ENCODE measurements at places on chromosomes 3 and 15.
A peak's percentile ranks its signal among the peaks of the same experiment; 100 is the strongest.

DNA sequence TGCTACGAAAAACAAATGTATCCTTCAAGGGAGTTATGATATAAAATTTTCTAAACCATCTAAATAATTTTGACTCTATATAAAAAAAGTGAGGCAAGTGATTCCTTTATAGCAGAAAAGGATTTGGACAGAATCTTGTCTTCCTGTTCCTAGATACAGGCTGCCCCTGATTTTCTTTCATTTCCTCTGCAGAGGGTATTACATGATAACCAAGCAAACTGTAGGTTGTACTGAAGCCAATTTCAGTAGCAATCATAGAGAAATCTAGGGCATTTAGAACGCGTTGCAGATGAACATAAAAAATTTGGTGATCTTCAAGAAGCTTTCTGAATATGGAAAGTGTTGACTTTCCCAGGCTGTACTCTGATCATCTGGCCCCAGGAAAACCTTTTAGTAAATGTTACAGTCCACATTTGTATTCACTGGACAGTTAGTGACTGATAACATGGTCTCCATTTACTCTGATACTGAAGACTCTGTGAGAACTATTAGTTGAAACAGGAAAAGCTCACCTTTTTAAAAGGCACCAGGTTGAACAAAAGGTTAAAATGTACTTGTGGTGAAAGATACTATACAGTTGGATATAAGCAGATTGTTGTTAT is 9.1 kb upstream of the UTS2B start:
- no peak for DNase-seq

GRCh38 chr3:47895241-47895640 is 92.3 kb downstream of the DHX30 start:
- DNase-seq: no peak

DNA sequence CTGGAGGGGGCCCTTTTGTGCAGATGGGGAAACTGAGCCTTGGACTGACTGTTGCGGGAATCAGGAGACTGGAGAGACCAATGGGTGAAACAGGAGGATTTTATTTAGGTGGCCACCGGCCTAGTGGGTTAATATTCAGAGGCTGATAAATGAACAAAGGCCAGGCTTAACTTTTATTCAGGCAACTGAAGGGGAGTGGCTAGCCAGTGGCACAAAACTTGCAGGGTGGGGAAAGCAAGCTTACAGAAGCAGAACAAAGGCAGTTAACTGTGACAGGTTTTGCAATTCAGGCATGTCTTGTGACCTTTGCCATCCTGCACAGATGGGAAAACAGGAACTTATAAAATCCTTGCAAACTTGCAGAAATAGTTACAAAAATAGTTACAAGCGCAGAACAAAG is 24.9 kb upstream of the ACAD9 start:
- no peak for DNase-seq

DNA sequence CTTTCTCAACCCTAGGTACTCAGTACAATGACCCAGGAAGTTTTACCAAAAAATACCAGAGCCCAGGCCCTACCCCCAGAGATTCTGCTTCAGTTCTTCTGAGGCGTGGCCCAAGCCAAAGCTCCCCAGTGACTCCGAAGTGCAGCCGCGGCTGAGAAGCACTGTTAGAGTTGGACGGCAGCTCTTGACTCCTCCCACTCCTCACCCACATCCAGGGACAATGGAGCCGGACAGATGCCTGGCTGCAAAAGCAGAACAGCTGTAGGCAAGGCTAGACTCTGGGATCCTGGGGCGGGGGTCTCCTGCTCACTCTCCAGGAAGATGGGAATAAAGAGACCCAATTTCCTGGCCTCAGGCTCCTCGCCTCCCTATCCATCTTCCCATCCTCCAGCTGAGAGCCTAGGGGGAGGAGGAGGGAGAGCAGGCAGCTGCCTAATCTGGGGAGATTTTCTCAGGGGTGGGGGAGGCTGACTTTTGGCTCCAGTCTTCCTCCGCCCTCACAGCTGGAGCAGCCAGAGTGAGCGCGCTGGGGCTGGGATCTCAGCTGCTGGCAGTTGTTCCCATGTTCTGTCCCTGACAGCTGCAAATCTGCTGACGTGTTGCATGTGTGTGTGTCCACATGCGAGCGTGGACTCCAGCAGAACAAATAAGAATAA is 223.8 kb downstream of the OPA1 start:
- peak; percentile 66 for DNase-seq

DNA sequence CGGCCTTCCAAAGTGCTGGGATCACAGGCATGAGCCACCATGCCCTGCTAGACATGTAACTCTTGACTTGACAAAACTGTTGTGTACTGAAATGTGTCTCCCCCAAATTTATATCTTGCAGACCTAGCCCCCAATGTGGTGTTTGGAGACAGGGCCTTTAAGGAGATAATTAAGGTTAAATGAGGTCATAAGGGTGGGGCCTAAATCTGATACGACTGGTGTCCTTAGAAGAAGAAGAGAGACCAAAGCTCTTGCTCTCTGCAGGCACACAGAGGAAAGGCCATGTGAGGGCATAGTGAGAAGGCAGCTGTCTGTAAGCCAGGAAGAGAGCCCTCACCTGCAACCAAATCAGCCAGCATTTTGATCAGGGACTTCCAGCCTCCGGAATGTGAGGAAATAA is 361.3 kb downstream of the SV2B start:
- no peak for DNase-seq

GRCh38 chr15:69017978-69018377 is 3.5 kb downstream of the NOX5 start:
- no peak for DNase-seq

- no peak for DNase-seq
These were observed 77.8 kb downstream of the SETD2 start for GRCh38 chr3:47086071-47086470.

DNA sequence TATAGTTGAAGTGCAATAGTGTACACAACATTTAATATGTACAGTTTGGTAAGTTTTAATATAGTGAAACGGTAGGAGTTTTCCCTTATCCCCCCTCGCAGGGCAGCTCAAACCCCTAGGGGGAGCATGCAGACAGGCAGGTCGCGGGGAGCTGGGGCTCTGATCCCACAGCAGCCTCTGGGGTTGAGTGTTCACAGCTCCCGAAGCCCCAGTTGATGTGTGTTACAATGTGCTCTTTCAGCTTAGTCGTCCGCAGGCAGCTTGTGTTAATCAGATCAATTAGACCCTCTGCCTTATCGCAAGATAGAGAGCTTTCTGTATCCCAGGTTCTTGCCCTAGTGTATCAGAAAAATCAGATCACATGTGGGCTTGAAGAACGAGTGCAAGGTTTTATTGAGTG is 143.1 kb upstream of the CHRNA7 start:
- no peak for DNase-seq

GRCh38 chr3:182105875-182106274 is 394.1 kb downstream of the SOX2 start:
- DNase-seq: no peak

- DNase-seq: peak; percentile 55
These were observed 158.7 kb downstream of the USP13 start for GRCh38 chr3:179811321-179812095.

- no peak for DNase-seq
These were observed 90.7 kb downstream of the IMPG2 start for GRCh38 chr3:101229681-101230080.

- DNase-seq: no peak
These were observed 18.9 kb downstream of the SRGAP3 start for GRCh38 chr3:9230596-9230995.

DNA sequence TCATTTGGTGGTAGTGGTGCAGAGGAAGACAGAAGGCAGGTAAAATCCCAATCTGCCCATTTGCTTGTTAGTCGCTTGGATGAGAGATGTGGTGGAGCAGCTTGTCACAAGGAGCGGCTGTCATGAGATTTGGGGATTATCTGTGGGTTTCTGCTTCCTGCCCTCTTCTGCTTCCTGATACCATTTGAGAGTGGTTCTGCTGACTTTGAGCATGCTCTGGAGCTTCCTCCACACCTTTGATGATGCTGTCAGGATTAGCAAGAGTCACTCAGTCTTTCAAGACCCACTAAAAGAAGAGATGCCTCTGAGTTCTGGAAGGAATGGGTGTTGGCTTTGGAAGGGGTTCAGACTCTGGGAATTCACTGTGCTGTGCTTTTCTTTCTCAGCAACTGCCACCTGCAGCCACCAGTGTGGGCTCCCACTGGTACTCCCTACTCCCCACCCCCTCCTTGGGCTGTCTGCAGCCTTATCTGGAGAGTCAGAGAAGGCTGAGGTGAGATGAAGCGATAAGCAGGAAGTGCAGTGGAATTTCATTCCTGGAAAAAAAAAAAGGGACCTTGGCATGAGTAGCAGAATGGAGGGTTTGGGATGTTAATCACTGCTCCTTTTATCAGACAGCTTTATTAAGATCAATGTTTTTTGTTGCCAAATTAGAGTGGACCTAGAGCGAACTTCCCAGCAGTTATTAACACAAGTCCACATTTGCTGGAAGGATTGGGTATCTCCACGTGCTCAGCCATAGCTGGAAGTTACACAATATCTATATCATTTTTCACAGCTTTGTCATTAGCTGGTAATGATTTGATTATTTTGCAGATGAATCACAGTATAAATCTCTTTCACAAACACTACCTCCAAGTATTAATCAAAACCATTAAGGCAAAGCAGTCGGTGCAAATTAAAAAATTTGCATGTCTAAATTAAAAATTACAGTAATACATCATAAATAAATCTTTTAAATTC is 233.0 kb upstream of the SATB1 start:
- DNase-seq: no peak

DNA sequence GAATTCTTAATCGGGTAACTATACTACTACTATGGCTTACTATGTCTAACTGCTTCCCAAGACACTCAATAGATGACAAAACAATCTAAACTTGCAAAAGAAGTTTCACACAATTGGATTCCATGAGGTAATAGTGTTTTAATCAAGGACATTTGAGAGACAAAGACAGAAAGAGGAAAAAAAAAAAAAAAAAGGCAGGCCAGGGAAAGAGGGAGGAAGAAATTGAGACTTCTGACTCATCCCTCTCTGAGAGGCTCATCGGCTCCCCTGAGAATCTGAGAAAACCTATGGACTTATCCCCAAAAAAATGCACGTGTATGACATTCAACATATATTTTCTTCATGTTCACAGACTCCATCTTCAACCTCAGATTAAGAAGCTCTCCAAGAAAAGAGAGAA is 61.0 kb downstream of the SCAPER start:
- no peak for DNase-seq

DNA sequence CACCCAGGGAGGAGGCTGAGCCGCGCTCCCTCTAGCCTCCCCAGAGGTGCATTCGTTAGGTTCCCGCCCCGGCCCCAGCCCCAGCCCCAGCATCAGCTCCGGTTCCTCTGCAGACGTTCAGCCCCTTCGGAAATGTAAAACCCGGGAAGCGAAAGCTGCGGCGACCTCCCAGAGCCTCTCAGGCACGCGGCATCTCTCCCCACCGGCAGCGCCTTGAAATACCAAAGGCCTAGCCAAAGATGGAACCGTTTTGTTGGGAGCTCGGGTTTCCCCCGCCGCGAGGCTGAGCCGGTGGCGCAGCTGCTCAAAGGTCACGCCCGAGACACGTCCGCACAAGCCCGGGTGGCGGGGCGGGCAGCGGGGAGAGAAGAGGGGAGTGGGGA is 77.8 kb upstream of the HES1 start:
- DNase-seq: peak; percentile 29

- DNase-seq: no peak
These were observed 30.2 kb upstream of the ADAMTS9 start for GRCh38 chr3:64717872-64718613.
